Lung (tissue), 17 donors: ENCODE measurements at places on chromosomes 12 and 14.

DNA sequence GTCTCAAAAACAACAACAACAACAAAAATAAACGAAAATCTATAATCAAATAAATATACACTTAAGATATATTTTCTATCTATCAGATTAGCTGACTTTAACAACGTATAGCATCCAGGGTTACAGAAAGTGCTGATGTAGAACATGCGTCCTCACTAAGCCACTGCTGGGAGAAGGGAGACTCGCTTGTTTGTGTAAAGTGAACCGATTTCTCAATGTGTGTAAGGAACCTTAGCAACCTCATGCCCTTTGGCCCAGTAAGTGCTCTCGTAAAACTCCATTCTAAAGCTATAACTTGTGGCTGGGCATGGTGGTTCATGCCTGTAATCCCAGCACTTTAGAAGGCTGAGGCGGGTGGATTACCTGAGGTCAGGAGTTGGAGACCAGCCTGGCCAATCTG is 23.8 kb downstream of the NFKBIA start:
- no peak for DNase-seq
- H3K27me3 ChIP-seq = no peaks in the 10 kb centered on the region
- peaks cover 6% of the 10 kb centered on the region for H3K4me1 ChIP-seq
- no peak overlapping the region for H3K27ac ChIP-seq
- H3K36me3 ChIP-seq = no peaks in the 10 kb centered on the region

- no peaks in the 10 kb centered on the region for H3K36me3 ChIP-seq
- H3K27ac ChIP-seq = peak overlapping the region; percentile 74
- H3K27me3 ChIP-seq = peaks cover 4% of the 10 kb centered on the region
- peak overlapping the region; percentile 43 for H3K4me3 ChIP-seq
Observed at GRCh38 chr14:105414456-105415371, 4.9 kb upstream of the MTA1 start.

DNA sequence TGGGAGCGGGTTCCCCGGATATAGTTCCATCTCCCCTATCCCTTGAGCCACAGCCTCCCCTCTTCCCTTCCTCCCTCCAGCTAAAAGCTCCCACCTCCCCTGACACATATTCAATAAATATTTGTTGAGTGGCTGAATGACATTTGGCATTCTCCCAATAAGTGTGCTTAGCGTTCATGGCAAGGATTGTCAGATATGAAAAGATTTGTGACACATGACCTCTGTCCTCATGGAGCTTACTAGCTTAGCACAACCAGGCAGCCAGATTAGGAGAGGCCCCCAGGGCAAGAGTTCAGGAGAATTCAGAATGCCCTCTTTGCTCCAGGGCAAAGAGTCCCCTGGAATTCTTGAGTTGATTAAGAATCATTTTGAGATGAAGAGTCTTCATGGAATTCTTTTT is 22.5 kb upstream of the SLC6A12 start:
- H3K27ac ChIP-seq = no peak overlapping the region
- no peak for DNase-seq
- H3K27me3 ChIP-seq = no peaks in the 10 kb centered on the region
- no peaks in the 10 kb centered on the region for H3K4me1 ChIP-seq

DNA sequence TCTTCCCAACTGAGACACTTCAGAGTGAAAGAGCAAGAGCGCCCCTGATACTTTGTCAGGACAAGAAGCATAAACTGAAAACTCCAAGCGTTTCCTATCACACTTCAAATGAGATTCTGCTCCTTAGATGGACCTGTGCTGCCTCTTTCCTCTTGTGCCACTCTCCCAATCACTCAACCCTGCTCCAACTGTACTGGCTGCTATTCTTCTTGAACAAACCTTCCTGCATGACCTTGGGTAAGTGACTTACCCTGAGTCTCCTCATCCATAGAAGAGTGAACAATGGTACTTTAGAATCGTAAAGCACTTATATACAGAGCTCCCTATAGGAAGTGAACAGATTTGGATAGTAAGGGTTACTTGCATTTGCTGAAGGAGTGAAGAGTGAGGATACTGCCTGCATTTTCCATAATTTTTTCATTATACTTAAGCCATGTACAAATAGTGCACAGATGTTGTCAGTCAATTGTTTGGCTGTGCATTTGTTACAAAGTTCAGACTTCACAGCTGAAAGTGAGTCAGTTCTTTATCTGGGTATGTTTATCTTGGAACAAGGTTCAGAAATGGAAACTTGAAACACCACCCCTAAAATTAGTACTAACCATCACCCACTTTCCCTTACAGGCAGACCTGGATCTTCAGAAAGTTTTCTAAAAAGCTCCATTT is 10.8 kb downstream of the MTERF2 start:
- H3K27me3 ChIP-seq = no peaks in the 10 kb centered on the region
- no peak overlapping the region for H3K4me3 ChIP-seq
- no peak for DNase-seq
- peaks cover 3% of the 10 kb centered on the region for H3K36me3 ChIP-seq
- peak overlapping the region; percentile 94 for H3K27ac ChIP-seq

DNA sequence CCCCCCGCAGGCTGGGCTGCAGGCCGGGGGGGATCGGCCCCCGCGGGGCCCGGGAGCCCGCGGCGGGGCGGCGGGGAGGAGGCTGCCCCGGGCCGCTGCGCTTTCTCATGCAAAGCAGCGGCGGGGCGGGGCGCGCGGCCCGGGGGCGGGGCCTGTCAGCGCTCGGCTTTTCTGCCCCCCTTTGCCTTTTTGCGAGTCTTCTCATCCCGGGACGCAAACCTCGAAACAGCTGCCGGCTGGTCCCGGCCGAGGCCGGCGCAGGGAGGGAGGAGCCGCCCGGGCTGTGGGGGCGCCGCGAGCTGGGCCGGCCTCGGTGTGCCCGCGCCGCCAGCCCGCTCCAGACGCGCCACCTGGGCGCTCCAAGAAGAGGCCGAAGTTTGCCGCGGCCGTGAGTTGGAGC is at the start of gene FZD10:
FZD10 (plus strand) TSS at position 198 of the 400 bp plus-strand sequence. CDS start 479 bp downstream, outside the sequence.
- H3K27ac ChIP-seq = no peak within 1 kb of the TSS
- peak within 1 kb of the TSS; percentile 24 for H3K4me3 ChIP-seq
- H3K36me3 ChIP-seq = no peaks in the 10 kb centered on the region

DNA sequence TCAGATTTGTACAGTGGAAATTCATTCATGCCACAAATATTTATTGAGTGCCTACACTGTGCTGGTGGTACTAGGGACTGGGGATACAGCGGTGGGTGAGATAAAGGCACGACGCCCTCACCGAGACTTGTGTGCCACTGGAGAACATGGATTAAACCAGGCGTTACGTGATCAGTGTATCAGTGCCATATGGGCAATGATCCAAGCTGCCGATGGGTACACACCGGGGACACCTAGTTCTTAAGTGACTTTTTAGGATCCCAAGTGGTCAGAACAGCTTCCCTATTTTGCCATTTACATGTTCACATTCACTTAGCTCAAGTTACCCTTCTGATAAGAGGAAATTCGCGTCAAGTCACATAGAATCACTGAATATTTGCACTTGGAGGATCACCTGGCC is 236.7 kb downstream of the CACNA1C start:
- no peak for DNase-seq
- H3K4me3 ChIP-seq = no peak overlapping the region
- peak overlapping the region; percentile 3 for H3K27ac ChIP-seq
- no peaks in the 10 kb centered on the region for H3K36me3 ChIP-seq
- H3K27me3 ChIP-seq = no peaks in the 10 kb centered on the region

GRCh38 chr12:14278294-14278953 is 87.1 kb upstream of the ATF7IP start:
- H3K4me3 ChIP-seq = no peak overlapping the region
- H3K4me1 ChIP-seq = peaks cover under 1% of the 10 kb centered on the region
- H3K36me3 ChIP-seq = no peaks in the 10 kb centered on the region
- H3K27ac ChIP-seq = no peak overlapping the region

GRCh38 chr14:101134851-101135433 is 231.4 kb upstream of the RTL1 start:
- H3K4me3 ChIP-seq = no peak overlapping the region
- no peaks in the 10 kb centered on the region for H3K36me3 ChIP-seq
- no peaks in the 10 kb centered on the region for H3K4me1 ChIP-seq
- no peaks in the 10 kb centered on the region for H3K27me3 ChIP-seq

- H3K4me3 ChIP-seq = no peak overlapping the region
- H3K4me1 ChIP-seq = peaks cover 3% of the 10 kb centered on the region
- no peaks in the 10 kb centered on the region for H3K27me3 ChIP-seq
- DNase-seq = no peak
Observed at GRCh38 chr12:7158781-7159609, 28.8 kb downstream of the CLSTN3 start.

DNA sequence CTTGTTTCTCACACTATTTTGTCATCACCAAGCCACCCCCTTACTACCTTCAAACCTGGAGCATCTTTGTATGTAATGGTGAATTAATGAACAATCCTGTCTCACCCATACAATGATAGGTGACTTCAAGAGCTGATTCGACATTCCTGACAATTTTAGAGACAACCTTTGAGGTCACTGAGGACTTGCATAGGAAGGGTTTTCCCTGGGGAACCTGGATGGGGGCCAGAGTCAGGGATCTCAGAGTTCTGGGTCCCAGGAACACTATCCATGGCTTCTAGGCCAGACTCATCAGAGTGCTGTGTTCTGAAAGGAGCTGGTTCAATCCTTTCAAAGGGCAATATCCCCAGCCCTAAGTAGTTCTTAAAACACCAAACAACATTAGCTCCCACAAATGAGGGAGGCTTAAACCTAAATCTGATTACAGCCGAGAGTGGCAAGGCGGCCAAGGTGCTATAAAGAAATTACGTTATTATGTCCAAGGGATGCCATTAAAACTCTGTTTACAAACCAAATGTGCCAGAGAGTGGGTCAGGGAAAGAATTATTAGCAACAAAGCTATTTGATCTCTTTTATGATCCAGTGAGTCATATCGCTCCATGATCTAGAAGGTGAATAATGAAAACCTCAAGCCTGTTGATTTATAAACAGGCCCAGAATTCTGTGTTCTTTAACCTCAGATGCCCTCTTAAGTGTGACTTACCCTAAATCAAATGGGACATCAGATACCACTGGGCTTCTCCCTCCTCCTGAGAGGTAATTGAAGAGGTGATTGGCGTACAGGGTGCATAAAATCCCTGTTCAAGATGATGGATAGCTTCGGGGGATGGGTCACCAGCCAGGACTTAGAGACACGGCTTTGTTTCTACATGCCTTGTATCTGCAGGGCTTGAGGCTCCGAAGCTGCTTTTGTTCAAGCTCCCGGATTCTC is 230.2 kb upstream of the TBX3 start:
- H3K36me3 ChIP-seq = no peaks in the 10 kb centered on the region
- H3K27ac ChIP-seq = no peak overlapping the region
- H3K4me1 ChIP-seq = no peaks in the 10 kb centered on the region
- H3K27me3 ChIP-seq = no peaks in the 10 kb centered on the region
- no peak overlapping the region for H3K4me3 ChIP-seq

DNA sequence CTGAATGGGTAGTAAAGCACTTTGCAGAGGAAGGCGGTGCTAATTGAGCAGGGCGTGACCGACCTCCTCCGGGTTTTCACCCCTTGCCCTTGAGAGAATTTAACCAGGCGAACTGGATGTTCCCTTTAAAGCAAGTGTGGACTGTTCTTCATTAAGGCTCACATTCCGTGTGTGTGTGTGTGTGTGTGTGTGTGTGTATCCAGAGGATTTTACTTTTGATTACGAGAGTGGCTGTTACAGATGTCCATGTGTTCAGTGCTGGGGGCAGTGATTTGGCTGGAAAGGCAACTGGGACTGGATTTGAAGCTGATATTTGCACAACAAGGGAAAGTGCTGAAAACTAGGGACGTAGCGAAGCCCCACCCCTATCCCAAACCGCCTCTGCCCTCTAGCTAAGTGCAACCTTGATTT is 2.2 kb downstream of the TMEM132C start:
- no peak overlapping the region for H3K27ac ChIP-seq
- peaks cover 11% of the 10 kb centered on the region for H3K27me3 ChIP-seq
- H3K4me1 ChIP-seq = peaks cover 30% of the 10 kb centered on the region
- H3K4me3 ChIP-seq = no peak overlapping the region

DNA sequence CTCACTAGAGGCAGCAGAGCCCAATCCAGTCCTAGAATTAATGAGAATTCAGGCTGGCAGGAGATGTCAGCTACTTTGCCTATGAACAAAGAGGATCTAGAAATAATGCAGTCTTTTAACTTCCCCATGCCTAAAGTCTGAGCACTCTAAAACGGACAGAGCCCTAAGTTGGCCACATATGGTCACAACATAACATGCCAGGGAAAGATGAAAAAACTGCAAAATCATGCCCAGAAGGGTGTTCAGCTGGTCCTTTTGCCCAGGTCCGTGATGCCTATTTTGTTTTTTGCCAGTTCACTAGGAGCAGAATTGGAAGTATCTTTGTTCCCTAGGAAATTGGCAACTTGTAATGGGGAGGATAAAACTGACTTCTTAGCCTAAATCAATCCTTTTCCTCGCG is 20.3 kb upstream of the LMNTD1 start:
- H3K27me3 ChIP-seq = no peaks in the 10 kb centered on the region
- H3K27ac ChIP-seq = no peak overlapping the region
- no peak overlapping the region for H3K4me3 ChIP-seq
- DNase-seq = no peak
- no peaks in the 10 kb centered on the region for H3K36me3 ChIP-seq

DNA sequence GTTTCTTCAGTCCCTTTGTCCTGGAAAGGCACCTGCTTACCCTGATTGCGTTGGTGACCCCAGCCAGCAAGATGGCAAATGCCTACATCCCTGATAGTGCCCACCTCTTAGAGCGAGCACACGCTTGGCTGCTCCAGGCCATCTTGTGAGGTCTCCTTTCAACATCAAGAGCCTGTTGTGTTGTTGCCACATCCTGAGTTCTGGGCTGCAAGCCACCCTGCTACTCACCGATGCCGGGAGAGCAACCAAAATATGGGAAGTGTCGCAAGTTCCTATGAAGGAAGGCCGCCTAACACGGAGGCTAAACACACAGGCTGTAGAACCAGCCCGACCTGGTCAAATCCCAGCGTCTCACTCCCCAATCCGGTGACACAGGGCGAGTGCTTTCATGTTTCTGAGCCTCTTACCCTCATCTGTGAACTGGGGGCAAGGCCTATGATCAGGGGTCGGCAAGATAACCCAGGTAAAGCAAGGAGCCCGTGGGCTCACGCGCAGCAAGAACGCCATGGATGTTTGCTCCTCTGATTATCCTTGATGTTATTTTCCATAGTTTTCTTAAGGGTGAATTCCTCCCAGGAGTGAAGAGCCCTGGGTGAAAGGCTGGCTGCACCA is 98.4 kb downstream of the LGMN start:
- no peak overlapping the region for H3K4me3 ChIP-seq
- H3K27me3 ChIP-seq = no peaks in the 10 kb centered on the region
- H3K36me3 ChIP-seq = peaks cover 10% of the 10 kb centered on the region
- peaks cover 32% of the 10 kb centered on the region for H3K4me1 ChIP-seq
- peak; percentile 40 for DNase-seq

DNA sequence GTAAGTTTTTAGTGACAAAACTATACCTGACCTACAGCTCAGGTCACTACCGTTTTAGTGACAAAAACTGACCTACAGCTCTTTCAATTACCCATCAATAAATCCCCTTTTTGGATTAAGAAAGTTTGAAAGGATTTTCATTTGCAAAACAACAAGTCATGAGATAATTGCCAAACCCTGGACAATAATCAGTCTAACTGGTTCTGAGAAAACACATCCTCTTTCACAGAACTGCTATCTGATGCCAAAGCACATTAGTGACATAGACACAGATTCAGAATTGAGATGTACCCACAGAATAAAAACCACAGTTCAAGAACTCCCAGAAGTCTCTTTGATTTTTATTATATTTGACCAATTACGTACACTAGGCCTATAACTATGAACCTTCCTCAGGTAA is 126.0 kb upstream of the COCH start:
- no peak overlapping the region for H3K27ac ChIP-seq
- no peaks in the 10 kb centered on the region for H3K36me3 ChIP-seq
- DNase-seq = no peak
- no peak overlapping the region for H3K4me3 ChIP-seq
- no peaks in the 10 kb centered on the region for H3K27me3 ChIP-seq

- no peaks in the 10 kb centered on the region for H3K36me3 ChIP-seq
- no peak overlapping the region for H3K4me3 ChIP-seq
- no peak overlapping the region for H3K27ac ChIP-seq
- no peaks in the 10 kb centered on the region for H3K27me3 ChIP-seq
Observed at GRCh38 chr14:55451950-55452349, 11.5 kb upstream of the TBPL2 start.
